ENCODE measurements at places on chromosomes 16 and 17.

GRCh38 chr17:57357392-57357784 is 101.1 kb downstream of the MSI2 start:
- no peak for DNase-seq

DNA sequence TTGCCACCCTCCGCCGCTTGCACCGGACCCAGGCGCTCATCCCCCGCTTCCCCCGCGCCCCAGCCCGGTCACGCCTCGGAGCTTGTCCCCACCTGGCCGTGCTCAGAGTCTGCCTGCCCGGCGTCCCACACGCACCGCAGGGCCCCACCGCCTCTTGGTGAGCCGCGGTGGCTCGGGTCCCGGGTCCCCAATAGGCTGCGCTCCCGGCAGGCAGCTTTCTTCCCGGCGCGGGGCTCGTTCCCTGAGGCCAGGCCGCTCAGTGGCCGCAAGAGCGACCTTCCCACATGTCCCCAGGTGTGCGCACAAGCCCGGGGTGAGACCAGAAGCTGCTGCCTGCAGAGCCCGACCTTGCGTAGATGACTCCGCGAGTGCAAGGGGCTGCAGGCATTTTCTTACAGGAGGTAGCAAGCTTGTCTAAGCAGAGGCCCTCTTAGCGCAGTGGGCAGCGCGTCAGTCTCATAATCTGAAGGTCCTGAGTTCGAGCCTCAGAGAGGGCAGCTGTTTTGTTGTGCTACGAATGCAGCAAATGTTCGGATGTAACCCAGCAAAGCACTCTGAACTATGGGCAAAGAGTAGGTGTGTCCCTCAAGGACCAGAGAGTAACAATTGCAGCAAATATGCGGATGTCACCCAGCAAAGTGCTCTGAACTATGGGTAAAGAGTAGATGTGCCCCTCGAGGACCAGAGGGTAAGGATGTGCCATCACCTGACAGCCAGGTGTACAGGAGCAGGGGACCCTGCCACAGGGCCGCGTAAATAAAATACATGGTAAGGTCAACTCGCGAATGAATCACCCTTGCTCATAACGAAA is 15.6 kb downstream of the TLE7 start:
- DNase-seq = no peak

- DNase-seq = no peak
Observed at GRCh38 chr16:3525951-3526350, 25.1 kb downstream of the CLUAP1 start.

DNA sequence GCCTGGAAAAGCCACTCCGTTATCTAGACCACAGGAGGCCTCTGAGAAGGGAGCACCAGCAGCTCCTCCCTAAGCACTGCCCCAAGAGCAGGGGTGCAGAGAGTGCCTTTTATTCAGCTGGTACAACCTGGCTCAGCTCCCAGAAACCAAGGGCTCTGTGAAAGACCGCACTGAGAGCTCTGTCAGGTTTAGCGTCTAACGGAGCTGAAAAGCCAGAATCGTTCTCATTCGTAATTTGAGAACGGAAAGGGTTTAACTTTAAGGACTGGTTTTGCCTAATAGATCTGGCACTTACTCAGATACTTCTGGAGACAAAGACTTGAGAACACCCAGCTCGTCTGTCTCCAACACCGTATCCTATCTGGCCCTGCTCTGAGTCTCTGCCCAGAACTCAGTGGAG is 13.5 kb downstream of the MPG start:
- DNase-seq = no peak

DNA sequence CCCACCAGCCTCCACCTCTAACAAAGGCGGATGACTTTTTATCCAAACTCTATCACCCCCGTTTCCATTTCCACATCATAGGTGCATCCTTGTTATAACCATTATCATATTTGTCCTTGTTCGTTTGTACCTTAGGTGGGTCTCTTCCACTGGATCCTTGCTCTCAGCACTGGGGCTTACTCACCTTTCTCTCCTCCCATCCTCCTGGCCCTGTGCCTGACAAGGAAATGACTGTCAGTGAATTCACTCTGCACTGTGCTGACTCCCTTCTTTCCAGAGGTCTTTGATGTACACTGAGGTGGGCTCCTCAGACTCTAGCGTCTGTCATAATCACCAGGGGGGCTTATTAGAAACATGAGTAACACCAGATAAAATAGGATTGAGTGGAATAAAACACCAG is 3.1 kb downstream of the GSG1L2 start:
- DNase-seq = no peak

GRCh38 chr17:2157675-2158395 is 102.9 kb downstream of the HIC1 start:
- DNase-seq = no peak

DNA sequence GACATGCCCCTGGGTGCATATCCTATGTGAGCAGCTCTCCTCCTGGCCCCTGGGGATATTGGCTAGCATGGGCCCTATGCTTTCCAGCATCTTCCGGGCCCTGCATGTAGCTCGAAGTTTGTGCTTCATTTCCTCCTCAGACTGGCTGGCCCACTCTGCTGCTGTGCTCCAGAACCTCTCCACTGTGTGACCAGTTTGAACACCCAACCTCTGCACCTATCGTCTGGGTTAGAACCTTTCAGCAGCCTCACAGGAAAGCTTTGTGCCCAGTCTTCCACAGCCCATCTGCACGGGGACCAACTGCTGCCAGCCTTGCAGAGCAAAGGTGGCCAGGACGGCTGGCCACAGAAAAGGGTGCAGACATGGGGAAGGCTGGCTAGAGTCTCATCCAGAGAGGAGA is 10.2 kb upstream of the CLEC18B start:
- no peak for DNase-seq
